ENCODE measurements at places on chromosomes 2 and 18. TPM values are rescaled to one million over a fixed set of nuclear protein-coding genes. Genes with fewer than 3 reads are reported as not detected.

GRCh38 chr2:161580426-161580825 is 43.8 kb upstream of the SLC4A10 start:
- DNase-seq: no peak

DNA sequence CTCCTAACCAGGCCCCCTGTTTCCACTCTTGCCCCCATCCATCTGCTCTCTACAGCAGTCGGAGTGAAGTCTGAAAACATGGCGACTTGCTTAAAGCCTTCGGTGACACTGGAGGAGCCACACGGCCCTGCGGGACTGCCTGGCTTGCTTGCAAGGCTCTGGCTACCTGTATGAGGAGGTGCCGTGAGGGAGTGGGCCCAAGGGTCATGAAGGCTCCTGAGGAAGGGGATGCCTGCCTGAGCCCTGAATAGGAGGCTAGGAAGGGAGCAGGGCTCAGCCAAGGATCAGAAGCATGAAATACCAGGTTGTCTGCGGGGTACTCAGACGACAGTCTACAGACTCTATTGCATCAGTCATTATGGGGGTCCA is 75.4 kb downstream of the EMX1 start:
- peak; percentile 44 for DNase-seq

DNA sequence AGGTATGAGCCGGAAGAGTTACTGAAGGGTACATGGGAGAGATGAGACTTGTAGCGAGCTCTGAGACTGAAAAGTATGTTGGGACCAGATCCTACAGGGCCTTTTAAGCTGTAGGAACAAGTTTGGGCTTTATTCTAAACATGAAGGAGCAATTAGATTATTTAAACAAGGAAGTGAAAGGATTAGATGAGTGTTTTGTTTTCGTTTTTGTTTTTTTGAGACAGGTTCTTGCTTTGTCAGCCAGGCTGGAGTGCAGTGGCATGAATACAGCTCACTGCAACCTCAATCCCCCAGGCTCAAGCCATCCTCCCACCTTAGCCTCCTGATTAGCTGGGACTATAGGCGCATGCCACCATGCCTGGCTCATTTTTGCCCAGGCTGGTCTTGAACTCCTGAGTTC is 110.7 kb downstream of the C1D start:
- DNase-seq: no peak

DNA sequence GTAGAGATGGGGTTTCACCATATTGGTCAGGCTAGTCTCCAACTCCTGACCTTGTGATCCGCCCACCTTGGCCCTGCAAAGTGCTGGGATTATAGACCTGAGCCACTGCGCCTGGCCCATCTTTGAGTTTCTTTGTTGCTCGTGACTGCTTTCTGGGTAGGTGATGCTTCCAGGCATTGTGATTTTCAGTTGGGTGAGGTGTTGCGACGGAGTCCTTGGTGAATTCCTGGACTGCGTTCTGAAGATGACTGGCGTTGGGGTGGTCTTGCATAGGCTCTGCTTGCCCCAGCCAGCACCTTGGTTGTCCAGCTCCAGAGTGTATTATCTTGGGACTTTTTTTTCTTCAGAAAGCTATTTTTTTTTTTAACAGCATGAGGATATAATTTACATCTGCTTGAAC is 103.4 kb downstream of the DCDC2C start:
- DNase-seq: no peak

GRCh38 chr2:165648801-165649200 is 145.2 kb downstream of the GALNT3 start:
- no peak for DNase-seq

DNA sequence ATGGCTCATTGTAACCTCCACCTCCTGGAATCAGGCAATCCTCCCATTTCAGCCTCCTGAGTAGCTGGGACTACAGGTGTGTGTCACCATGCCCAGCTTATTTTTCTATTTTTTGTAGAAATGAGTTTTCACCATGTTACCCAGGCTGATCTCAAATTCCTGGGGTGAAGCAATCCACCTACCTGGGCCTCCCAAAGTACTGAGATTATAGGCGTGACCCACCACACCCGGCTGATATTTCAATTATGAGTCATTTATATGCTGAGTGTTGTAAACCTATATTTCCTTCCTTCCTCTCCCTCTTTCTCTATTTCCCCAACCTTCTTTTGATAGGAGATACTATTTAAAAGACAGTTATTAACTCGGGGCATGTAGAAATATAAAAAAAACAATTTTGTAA is 469.6 kb upstream of the ID2 start:
- DNase-seq: no peak

DNA sequence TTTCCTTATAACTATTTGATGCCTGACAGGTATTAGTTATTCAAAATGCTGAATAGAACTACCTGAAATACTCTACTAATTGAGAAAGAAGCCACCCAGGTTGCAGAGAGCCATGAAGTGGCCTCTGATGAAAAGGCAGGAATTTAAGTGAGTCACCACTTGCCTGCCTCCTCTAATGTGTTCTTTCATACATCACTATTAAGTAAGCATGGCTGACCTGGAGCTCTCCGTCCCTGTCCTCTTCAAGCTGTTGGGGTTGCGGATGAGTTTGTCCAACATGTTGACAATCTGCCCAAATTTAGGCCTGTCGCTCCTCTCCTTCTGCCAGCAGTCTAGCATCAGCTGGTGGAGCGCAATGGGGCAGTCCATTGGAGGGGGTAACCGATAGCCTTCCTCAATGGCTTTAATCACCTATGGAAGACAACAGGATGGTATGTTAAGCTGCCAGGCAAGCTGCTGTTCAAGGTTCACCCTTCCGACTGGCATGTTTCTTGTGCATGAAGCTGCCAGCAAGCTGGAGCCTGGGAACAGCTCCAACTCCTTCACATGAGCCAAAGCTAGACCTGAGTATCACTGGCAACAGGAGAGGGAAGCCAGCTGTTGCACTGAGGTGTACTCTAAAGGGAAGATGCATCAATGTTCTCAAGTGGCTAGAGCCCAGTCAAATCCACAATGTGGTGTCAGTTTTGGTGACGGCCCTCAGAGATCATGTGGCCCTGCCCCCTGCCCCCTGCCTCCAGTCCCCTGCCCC is 142.2 kb downstream of the EPHA4 start:
- DNase-seq: peak; percentile 88

- no peak for DNase-seq
These were observed 1938.0 kb upstream of the PIK3C3 start for GRCh38 chr18:40017021-40017420.

GRCh38 chr2:8337321-8337720 is 344.5 kb upstream of the ID2 start:
- DNase-seq: no peak

DNA sequence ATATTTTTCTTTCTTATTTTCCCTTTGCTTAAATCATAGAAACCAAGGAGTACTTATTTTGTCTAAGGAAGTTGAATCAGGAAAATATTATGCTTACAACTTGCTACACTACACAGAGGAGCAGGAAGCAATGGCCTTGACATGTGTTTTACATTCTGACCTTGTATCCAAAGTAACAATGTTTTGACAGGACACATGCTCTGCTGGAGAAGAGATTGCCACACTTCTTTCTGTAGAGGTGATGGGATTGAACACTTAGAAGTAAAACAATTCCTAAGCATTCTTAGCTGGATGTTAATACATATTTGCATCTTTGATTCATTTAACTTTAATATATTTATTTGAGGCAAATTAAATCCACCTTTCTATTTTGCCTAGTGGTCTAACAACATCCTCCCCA is 929.1 kb downstream of the DSC3 start:
- DNase-seq: no peak

GRCh38 chr18:2572892-2573291 is 1.5 kb downstream of the NDC80 start:
- DNase-seq: no peak

DNA sequence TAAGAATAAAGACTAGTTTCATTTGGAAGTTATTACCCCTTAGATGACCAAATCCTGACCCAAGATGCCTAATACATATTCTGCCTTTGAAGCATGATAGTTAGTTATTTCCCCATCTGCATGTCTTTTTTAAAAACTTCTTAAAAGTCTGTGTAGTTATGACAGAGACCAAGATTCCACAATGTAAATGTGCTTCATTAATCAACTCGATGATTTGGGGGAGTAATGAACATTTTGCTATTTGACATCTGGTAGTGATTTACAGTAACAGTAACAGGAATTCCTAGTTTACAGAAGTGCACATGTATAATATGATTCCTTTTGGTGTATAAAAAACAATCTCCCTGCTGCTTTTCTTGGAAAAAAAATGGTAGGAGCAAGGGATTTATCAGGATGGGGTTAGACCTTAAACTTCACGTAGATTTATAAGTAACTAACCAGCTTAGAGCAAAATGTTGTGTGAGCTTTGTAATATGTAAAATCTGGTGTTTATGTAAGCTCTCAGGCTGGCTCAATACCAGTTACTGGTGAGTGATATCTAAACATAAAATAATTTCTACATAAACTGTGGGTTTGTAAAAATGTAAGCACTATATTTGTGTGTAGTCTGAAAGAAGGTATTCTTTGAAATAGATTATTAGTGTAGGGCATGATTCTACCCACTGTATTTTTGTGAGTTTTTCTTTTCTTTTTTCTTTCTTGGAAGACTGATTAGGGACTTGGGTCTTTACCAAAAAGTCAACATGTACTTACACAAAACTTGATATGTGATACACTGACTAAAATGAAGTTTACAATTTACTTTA is 641.6 kb downstream of the EPHA4 start:
- DNase-seq: no peak

DNA sequence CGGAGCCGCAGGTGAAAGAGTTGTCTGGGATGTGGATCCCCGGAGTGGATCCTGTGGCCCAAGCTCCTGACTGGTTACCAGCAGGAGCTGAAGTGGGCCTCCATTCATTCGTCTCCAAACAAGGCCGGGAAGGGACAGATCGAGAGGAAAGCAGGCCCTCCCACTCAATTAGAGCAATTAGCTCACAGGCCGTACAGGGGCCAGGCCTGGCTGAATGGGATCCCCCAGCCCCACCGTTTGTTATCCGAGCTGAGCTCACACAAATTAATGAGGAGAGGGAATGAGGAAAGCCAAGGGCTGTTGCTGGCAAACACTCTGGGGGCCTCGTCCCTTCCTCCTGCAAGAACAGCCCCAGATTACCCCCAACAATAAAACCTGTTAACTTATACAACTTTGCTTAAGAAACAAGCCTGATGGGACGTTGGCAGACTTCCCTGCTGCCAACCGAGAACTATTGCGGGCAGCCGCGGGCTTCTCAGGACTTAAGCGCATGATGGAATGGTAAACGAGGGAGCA is 338.0 kb downstream of the BCL11A start:
- peak; percentile 74 for DNase-seq

DNA sequence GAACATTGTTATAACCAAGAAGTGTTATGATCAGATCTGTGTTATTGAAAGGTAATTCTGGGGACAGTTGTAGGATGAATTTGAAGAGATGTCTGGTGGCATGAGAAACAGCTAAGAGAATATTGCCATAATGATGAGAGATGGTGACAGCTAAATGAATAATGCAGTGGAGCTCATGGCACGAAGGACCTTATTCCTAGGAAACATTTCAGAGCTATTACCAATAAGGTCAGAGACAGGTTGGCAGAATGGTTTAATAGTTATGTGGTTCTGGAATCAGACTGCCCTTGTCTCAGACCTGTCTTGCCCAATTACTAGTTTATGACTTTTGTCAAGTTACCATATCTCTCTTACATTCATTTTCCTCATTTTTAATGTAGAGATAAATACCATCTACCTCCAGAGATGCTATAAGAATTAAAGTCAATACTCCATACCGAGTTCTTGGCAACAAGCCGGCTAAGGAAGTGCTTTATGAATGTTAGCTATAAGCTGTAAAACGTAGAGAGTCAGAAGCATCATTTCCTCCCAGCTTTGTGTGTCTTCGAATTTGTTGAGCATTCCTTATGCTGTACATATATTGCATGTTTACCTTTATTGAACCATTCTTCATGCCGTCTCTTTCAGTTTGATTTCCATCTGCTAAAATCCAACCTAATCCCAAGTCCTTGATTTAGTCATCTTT is 73.6 kb upstream of the COL5A2 start:
- no peak for DNase-seq

DNA sequence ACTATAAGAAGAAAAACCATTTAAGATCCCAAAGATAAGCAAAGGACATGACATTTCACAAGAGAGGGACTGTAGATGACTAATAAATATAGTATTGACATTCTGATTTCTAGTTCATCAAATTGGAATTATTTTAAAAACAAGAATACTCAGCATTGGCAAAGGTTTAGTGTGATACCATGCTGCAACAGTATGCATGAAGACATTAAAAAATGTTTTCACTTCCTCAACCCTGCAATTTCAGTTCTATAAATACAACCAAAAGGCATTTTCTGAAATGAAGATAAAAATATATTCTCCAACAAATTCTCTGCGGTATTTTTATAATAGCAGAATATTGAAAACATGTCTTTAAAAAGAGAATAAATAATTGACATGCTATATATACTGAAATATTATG is 2.1 kb downstream of the C2orf81 start:
- no peak for DNase-seq

DNA sequence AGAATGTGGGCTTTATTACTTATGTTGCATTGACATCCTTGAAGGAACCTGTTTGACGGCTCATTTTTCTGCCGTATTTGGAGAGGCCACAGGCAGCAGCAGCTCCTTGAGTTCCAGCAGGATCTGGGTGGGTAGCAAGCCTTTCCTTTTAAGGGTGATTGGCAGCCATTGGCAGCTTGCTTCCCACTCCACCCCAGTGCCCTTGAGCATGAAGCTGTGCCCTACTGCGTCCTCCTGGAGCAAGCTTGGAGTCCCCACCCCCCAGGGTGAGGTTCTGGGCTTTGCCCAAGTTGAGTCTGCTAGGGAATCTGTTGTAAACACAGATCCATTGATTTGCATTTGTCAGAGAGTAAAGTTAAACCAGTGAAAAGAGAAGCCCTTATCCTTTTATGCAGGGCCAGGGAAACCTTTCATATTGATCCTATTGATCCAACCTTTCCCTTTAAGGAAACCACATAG is 9.2 kb downstream of the ONECUT2 start:
- no peak for DNase-seq

DNA sequence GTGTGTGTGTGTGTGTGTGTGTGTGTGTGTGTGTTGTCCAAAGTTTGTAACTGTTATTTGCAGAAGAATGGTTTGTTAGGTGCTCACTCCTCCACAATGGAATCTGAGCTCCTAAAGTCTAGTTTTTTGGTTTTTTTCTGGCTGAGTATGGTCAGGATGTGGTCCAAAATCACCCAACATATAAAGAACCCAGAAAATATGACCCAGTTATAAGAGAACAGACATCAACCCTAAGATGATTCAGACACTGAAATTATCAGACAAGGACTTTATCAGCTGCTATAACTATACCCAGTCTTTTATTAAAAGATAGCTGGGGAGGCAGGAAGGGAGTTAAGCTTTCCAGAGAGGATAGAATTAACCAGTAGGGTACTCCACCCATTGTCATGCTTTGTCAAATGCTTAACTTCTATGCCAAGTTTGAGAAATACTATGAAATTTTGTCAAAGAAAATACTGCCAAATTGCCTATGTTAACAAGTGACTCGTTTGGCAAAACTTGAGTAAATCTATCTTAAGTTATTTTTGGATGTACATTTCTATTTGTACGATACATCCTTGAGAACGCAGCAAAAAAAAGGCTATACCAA is 57.5 kb downstream of the TANK start:
- no peak for DNase-seq

- DNase-seq: no peak
These were observed 27.9 kb upstream of the RNU4ATAC start for GRCh38 chr2:121502781-121503180.

GRCh38 chr2:26457251-26457666 is 20.7 kb downstream of the OTOF start:
- DNase-seq: peak; percentile 59

Gene GPR45
- total RNA-seq: not detected

Gene MYOM1
- 23.2 TPM for total RNA-seq

Gene GPR39
- total RNA-seq: 0.66 TPM

Gene TLX2
- total RNA-seq: 1.9 TPM

Gene RAD51AP2
- total RNA-seq: not detected

Gene ADNP2
- total RNA-seq: 13.3 TPM

Gene DQX1
- total RNA-seq: not detected

Gene ALLC
- not detected for total RNA-seq

Gene LINC00305
- total RNA-seq: not detected
